ENCODE measurements at places on chromosomes 7 and 10. TPM values are rescaled to one million over a fixed set of nuclear protein-coding genes. Genes with fewer than 3 reads are reported as not detected.

The SFTPA1 gene
- not detected for total RNA-seq

The TEX36 gene
- not detected for total RNA-seq

The TDRD1 gene
- total RNA-seq: 0.55 TPM

The ADAM12 gene
- 0.07 TPM for total RNA-seq

The CEP55 gene
- total RNA-seq: 50.5 TPM

The ASIC3 gene
- 3.7 TPM for total RNA-seq

Data from activated naive CD4-positive, alpha-beta T cell treated with anti-CD3 and anti-CD28 coated beads, Interleukin-2, amount 10 ng/mL, durations not matched to agents 5 hours and 36 hours (primary cell).